ENCODE measurements at places on chromosomes 12 and 14. TPM values are rescaled to one million over a fixed set of nuclear protein-coding genes. Genes with fewer than 3 reads are reported as not detected.

DNA sequence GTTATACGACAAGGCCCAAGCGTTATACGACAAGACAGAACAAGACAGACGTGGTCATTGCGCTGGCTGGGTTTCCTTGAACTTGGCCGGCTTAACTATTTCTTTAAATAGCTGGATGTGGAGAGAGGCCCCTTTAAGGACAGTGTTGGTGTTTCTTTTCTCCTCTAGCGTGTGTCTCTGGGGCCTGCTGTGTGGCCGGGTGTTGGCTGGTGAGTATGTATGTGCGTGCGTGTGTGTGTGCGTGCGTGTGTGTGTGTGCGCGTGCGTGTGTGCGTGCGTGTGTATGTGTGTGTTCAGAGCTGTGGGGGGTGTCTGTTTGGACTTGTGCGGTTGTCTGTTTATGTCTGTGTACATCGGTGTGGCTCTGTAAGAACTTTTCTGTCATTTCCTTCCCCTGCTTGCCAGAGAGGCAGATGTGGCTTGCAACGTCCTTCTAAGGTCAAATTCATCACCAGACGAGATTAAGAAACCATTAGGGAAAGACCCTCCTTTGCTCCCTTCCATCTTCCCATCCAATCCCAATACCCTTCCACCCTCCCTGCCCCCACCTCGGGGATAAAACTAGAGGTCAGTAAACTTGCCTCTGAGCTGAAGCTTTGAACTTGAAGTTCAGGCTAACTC is 78.6 kb upstream of the TBX3 start:
- no peak for DNase-seq

GRCh38 chr12:64656429-64656828 is 46.1 kb downstream of the RASSF3 start:
- DNase-seq = no peak

GRCh38 chr12:119936705-119937311 is 52.2 kb upstream of the BICDL1 start:
- DNase-seq = no peak

DNA sequence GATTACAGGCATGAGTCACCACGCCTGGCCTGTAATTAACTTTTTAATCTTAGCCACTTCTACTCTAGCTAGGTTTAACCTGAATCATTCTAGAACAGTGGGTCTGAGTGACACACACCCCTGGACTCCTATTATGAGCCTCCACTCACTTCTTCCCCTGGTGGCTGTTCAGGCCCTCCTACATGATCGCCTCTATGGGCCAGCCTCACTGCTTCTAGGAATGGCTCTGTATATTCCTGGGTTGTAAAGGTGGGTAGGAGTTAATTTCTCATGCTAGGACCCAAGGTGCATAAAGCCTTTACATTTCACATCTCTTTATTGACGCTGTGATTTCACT is 8.0 kb upstream of the RNU6-8 start:
- no peak for DNase-seq

Gene KLRF1
- total RNA-seq = not detected

DNA sequence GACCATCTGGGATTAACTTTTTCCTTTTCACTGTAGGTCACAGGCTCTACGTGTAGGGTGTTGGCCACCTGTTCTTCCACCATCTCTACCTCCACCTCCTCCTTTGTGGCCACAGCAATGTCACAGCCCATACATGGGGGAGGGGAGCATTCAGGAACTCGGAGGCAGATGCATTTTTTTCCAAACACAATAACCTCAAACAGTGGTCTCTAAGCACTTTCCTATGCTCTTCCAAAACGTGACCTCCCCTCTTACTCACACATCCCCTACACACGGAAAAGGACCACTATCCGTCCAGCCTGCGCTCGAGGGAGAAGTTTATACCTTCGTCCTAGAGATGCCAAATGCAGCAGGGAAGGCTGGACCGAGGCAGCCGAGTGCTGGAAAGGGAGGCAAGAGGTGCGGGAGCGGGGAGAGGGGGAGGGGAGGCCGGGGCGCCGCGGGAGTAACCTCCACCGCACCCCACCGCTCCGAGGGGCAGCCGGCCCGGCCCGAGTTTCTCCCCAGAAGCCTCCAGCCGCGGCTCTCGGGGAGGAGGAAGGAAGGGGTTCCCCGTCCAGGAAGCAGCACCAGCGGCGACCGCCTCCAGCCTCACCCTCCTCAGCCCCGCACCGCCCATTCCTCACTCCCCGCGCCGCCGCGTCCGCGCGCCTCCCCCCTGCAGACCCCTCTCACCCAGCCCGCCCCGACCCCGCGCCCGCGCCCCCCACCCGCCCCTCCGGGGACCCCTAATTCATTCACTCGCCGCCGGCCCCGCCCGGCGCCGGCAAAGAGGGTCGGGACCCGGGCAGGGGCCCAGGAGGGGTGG is 594 bp downstream of the KRAS start:
- DNase-seq = no peak

- DNase-seq = no peak
These were observed 23.4 kb downstream of the SLC25A47 start for GRCh38 chr14:100346306-100347091.

Gene MYF6
- total RNA-seq = not detected

Gene SLC39A2
- total RNA-seq = 5.4 TPM

Gene DERA
- total RNA-seq = 21.4 TPM

Gene KCNJ8
- 17.2 TPM for total RNA-seq

DNA sequence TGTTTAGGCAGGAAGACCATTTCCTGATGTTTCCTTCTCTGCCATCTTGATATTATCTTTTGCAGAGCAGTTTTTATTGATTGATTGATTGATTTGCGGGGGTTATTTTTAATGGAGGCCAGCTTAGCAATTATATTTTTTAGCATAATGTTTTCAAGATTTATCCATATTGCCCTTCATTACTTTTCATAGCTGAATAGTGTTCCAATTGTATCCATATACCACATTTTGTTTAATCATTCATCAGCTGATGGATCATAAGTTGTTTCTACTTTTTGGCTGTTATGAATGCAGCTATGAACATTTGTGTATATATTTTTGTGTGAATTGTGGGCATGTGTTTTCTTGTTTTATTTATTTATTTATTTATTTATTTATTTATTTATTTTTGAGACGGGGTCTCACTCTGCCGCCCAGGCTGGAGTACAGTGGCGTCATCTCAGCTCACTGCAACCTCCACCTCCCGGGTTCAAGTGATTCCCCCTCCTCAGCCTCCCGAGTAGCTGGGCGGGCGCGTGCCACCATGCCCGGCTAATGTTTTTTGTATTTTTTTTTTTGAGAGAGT is 20.9 kb upstream of the RCOR1 start:
- no peak for DNase-seq

DNA sequence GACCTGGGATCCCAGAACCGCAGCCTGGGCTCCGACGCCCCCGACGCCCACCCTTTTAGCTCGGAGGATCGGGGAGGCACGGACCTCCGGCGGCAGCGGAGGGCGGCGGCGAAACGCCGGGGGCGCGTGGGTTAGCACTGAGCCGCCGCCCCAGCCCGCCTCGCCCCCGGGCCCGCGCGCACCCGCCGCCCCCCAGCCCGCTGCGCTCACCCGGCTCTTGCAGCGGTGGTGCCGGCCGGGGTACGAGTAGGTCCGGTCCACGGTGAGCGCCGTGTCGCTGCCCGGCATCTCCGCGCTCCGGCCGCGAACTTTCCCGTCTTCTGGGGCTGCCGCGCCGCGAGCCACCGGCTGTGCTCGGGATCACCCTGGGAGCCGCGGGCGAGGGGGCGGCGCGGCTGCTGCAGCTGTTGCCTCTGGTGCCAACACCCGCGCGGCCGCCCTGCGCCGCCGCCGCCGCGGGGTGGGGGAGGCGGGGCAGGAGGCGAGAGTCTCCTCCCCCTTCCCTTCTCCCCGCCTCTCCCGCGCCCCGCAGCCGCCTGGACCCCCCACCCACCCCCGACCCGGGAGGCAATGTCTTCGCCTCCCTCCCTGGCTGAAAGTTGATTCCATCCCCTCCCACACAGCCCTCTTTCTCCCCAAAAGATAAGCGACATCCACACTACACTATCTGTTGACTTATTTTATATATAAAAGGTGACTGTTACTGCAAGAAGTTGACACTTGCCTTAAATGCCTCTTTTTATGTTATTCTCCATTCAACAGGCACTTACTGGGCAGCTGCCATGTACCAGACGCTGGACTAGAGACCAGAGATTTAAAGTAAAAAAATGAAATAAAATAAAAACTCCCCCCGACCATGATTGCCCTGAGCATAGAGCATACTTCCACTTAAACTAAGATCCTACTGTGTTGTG is at the start of gene TMCC3:
Gene TMCC3 (minus strand): TSS at position 415 of the 914 bp plus-strand sequence. CDS start 127 bp downstream, at position 288.
- no peak for DNase-seq

Gene KRT5
- total RNA-seq = 4,247 TPM

DNA sequence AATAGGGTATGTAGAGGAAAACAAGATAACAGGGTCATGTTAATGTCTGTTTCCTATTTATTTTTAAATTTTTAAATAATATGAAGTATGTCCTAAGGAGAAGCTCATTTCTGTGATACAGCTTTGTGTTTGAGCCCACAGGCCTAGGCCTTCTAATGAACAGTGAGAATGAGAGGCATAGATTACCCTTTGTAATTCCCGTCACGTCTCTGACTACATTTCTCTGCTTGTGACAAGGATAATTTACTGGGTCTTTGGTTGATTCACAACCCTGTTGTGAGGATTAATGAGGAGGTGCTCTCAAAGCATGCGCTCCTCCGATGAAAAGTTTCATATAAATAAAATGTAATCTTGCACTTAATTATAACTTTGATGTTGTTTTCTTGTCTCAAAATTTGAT is 56.1 kb downstream of the SYT10 start:
- DNase-seq = no peak

DNA sequence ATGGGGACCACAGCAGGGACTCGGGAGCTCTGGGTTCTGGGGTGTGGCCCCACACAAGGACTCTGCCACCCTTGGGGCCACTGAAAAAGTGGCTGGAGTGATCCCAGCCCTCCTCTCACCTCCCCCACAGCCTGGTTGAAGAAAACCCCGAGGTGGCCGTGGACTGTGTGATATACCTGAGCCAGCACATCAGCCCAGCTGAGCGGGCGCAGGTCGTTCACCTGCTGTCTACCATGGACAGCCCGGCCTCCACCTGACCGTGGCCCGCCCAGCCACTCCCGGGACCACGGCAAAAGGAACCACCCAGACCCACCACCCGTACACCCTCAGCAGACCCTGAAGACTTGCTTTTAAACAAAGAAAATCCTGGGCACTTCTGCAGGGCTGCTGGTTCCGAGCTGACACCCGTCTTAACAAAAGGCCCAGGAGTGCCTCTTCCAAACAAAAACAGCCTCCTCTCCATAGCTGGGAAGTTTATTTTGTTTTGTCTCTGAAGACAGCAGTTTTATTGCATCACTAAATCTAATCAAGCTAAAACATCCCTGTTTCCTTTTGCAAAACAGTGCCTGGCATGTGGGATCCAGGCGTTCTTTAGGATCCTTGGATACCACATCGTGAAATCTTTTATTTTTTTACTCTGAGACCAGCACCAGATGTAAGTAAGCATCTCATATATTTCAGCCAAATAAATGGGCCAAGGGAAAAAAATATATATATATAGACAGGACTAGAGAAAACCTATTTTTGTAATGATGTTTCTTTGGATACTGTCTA is 42.8 kb downstream of the FOXN4 start:
- DNase-seq = no peak

Measured in vagina (tissue), 2 donors.